ENCODE measurements at places on chromosomes 3 and 15.

DNA sequence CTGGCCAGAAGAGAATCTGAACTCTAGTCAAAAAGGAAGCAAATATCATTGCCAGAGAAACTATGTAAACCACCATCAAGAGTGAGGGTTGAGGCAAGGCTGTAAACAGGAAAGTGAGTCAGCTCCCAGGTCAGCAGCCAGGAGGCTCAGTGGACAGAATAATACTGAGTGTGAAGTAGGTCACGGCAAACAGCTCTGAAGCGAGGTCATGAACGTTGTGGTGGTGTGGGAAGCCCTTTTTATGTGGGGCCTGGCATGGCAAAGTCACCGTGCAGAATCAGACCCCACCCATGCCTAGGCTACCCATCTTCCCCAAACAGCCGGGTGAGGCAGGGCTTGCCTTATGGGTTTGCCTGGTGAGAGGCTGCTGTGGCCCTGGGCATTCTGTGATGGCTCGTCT lies 43.9 kb downstream of the THBS1 start:
- peak; percentile 76 for DNase-seq

DNA sequence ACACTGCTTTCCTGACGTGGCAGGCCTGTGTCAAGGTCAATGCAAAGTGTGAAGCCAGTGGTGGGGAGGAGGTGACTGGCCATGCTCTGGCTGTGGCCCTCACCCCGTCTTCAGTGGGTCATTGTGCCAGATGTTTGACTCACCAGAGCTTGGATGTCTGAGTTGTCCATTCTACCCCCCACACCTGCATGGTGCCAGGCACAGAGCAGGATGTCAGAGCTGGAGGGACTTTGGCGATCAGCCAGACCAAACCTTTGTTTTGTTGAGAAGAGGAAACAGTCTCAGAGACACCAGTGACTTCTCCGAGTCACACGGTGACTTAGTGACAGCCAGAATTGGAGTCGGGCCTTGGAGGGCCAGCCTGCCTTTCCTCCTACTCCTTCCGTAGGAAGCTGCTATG lies 49.5 kb downstream of the SMAD6 start:
- DNase-seq: no peak

DNA sequence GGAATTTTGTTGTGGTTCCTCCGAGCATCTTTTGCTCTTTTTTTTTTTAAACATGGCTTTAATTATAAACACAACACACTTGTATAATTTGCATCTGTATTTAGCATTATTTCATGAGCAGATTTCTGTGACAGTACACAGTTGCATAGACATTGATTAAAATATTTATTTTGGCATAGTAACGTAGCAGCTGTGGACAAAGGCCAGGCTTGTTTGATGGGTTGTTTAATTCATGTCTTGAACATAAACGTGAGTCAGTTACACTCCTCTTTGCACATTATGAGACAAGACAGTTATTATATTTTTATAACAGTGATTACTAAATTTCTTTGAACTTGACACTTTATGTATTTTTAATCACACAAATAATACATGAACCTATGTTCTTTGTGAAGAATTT lies 182.5 kb downstream of the CACNA2D3 start:
- no peak for DNase-seq

DNA sequence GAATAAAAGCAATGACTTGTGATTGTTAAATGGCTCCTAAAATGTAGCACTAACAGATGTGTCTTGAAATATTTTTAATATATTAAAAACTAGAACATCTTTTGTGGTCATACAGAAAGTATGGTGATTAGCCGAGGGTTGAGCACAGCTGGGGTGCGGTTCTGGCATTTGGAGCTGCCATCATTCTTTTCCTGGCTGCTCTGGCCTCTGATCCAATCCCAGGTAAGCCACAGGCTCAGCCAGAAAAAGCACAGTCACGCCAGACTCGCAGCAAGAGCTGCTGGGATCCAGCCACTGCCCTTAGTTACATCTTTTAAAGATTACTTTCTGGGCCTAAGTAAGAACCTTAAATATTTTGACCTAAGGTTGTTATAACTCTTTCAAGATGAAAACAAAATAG lies 196.8 kb downstream of the PLCL2 start:
- no peak for DNase-seq

- no peak for DNase-seq
Measured at GRCh38 chr3:66472313-66473134, 28.3 kb downstream of the LRIG1 start.

GRCh38 chr15:56749982-56750381 lies 16.7 kb upstream of the ZNF280D start:
- DNase-seq: no peak

GRCh38 chr3:31196261-31196660 lies 301.8 kb upstream of the GADL1 start:
- no peak for DNase-seq

DNA sequence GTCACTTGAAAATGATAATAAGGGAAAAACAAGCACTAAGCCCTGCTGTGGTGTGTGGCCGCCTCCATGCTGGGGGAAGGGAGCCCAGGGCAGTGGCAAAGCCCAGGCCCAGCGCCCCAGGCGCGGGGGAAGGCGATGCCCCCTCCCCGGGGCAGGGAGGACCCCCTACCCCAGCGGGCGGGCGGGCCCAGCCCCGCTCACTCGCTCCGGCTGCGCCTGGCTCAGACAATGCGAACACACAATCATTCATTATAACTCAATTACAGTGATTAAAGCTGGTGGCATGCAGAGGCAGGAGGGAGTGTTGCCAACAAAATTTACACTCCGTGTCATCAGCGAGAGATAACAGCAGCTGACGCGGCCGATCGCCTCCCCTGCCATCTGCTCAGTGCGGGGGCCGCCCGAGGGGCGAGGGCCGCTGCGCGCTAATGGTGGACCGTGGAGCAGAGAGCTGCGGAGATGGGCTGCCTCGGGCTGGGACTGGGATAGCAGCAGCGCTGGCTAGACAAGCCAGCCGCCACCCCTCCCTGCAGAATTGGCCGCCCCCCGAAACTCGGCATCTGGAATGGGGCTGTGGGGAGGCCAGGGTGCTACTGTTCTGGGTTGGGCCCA lies 64.1 kb downstream of the TLE3 start:
- no peak for DNase-seq

DNA sequence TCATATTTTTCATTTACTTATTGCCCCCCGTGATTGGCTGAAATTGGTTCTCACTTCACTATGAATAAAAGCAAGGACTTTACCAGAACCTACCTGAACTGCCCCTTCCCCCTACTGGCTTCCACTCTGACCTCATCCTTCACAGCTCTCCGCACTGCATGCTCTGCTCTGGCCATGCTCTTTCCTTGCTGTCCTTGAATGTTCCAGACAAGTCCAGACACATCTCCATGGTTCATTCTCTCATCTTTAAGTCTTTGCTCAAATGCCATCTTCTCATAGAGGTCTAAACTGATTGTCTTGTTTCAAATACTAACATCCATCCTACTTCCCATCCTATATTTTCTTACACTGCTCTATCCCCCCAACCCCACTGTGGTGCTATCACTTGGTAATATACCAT lies 129.4 kb downstream of the CHST2 start:
- DNase-seq: no peak

DNA sequence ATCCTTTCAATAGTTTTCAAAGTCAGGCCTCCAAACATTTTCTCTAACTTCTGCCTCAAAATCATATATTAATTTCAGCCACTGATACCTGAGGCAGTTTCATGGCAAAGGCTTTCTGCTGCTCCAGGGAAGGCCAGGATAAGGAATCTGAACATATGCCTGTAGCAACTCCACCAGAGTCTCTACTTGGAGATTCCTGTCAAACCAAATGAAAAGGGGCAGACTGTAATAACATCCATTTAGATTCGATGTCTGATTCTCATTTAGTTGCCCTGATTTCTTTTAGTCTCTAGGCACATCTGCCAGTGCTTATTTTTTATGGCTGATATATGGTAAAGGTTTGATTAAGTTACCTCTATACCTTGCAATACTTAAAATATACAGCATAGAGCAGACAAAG lies 109.6 kb upstream of the ZNF385D start:
- no peak for DNase-seq

- DNase-seq: no peak
Measured at GRCh38 chr3:58866079-58866478, 183.7 kb downstream of the CFAP20DC start.

DNA sequence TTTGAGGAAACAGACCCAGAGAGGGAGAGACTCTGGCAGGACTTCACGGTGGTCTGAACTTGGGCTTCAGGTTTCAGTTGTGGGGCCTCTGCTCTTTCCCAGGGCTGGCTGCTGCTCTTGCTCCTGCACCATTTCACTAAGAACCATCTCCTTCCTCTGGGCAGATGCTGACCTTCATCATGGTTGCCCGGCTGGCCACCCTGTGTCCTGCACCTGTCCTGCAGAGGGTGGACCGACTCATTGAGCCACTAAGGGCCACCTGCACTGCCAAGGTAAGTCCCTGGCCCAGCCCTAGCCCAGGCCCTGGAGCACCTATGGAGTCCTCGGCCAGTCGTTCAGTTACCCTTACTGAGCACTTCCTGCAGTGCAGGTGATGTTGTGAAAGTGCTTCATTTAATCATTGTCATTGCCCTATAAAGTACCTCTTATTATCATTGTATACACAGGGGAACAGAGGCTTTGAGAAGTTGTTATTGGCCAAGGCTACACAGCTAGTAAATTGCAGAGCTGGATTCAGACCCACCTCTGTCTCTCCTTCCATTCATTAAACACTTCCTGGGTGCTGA lies 10.0 kb downstream of the RPL32 start:
- no peak for DNase-seq

DNA sequence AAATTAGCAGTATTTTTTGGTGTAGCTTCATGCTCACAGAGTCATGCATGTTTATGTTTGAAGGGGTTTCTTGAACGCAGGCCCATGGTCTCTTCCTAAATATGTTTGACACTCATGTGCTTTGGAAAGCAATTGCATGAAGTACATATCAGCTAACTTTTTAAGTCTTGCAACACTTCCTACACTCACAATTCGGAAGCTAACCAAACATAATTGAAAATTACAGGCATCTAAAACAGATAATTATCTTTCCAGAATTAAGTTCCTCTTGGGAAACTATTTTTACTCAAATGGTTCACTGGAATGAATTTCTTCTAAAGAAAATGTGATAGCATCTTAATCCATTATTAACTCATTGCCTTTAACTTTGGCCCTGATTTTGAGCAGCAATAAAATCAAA lies 438.9 kb downstream of the RAP2B start:
- no peak for DNase-seq

DNA sequence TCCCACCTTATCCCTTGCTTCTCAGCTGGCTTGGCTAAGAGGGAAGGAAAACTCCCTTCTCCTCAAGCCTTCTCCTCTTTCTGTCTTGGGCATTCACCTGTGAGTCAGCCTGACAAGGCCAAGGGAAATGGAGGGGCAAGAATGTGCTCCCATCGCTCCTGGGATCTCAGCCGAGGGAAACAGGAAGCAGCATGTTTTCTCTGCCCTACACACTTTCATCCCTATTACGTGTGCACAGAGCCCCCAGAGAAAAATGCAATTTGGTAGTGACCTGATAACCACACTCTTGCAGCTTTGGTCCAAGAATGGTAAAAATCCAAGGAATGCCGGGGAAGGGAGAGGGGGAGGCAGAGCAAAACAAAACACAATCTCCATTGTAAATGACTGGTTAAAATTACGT lies 32.9 kb upstream of the MTMR10 start:
- DNase-seq: no peak

DNA sequence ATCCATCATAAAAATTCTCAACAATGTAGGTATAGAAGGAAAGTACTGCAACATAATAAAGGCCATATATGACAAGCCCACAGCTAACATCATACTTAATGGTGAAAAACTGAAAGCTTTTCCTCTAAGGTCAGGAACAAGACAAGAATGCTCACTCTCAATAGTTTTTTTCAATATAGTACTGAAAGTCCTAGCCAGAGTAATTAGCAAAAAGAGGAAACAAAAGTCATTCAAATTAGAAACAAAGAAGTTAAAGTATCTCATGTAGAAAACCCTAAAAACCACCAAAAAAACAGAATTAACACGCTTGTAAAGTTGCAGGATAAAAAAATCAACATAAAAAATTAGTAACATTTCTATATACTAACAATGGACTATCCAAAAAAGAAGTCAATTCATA lies 61.8 kb downstream of the MYH15 start:
- DNase-seq: no peak

Measured in CD8-positive, alpha-beta T cell (primary cell).